RCC 7860 (cell line): ENCODE measurements at places on chromosomes 5 and 9.

DNA sequence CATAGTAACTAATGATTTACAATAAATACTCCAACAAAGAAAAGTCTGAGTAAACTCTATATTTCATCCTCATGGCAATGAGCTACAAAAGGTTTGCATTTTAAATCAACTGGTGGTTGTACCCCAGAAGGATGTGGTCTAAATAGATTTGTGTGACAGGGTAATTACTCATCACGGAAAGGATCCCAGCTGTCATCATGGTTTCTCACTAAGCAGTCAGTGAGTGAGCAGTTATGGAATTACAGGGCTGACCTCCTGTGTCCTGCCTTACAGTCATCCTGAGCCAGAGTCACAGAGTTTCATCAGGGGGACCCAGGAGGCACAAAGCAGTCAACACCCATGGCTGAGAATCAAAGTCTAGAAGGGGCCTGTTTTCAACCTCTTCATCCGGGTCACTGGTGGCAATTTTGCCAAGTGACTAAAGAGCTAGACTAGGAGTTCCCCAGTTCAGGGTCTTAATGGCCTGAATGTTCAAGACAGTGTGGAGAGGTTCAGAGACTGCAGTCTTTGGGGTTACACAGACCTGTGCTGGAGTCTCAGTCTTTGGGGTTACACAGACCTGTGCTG lies 210.7 kb upstream of the SLC24A2 start:
- DNase-seq: peak; percentile 97

DNA sequence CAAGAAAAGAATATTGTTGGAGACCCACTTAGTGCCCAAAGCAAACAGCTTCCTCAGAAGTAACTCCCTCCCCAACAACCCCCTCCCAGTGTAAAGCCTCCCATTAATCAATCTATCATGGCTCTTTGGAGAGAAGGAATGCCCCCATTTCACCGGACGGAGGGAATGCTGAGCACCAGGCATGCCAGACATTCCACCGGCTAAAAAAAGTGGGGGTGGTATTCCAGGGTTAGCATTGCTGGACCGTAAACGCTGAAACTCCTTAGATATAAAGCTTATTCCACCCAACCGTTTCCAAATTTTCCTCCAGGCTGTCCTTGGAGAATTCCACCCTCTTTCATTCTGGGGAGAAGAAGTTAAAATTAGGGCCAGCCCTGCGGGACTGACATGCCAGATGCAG lies 363 bp upstream of the MAMDC2 start:
- DNase-seq: peak; percentile 64

- DNase-seq: no peak
Observed at GRCh38 chr5:35816881-35817521, 39.7 kb upstream of the IL7R start.

- no peak for DNase-seq
Observed at GRCh38 chr9:31587146-31587545, 797.3 kb upstream of the ACO1 start.

DNA sequence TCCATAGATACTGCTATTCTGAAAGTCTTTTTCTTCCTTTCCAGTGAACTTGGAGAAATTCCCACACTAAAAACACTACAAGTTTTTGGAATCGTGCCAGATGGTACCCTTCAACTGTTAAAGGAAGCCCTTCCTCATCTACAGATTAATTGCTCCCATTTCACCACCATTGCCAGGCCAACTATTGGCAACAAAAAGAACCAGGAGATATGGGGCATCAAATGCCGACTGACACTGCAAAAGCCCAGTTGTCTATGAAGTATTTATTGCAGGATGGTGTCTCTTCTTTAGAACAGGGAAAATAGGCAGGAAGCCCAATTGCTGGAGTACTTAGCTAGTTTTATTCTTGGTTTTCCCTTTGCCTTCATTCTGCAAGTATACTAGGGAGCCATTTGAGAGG lies 29.9 kb downstream of the SKP2 start:
- DNase-seq: no peak

GRCh38 chr9:99720455-99721050 lies 101.1 kb upstream of the NR4A3 start:
- DNase-seq: no peak

- DNase-seq: peak; percentile 98
Observed at GRCh38 chr5:158384535-158385481, 525.9 kb upstream of the CLINT1 start.

GRCh38 chr5:155455791-155456514 lies 442.4 kb downstream of the KIF4B start:
- DNase-seq: no peak

DNA sequence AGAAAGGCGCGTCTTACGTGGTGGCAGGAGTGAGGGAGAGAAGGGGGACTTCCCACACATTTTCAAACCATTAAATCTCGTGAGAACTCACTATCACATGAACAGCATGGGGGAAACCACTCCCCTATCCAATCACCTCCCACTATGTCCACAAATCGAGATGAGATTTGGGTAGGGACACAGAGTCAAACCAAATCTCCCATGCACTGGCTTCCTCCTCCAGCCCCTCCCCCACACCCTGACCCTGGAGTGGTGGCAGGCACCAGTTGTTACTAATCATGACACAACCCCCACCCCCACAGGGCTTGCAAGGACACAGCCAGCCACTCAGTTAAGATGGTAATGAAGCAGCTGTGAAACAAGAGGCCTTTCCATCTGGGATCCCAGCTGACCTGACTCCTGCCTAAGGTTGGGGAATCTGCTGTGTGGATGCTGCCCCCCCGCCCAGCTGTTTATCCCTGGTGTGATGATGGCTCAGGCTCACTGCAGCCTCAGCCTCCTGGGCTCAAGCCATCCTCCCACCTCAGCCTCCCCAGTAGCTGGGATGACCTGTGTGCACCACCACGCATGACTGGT lies 57.1 kb upstream of the FUBP3 start:
- no peak for DNase-seq

DNA sequence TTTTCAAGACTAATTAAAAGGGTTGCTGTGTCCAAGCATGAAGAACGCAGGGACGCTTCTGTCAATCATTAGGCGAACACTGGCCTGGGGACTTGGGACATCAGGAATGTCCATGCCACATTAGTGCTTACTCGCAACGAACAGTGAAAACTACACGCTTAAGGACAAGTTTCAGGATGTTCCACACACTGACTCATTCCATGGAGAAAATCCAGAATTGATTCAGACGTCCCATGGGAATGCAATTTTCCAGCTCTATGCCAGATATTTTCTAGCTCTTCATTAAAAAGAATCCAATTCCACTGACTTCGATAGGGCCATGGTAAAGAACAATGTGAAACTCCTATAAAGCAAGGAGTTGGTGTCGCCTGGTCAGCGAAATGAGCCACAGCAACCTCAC lies 98.2 kb downstream of the CAMSAP1 start:
- DNase-seq: no peak

DNA sequence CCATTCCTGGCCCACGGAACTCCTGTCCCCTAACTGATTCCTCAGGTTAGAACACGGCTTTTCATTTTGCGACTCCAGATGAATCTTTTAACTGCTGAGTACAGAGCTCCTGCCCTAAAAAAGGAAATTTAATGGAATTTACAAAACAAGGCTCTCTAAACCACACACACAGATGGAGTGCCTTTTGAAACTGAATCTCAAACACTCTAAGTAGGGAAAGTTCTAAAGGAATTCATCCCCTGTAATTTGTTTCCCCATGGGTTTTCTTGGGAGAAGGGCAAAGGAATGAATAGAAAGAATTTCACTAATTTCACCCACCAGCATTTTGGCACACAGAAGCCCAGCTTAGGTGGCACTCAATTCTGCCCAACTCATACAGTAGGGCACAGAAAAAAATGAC lies 106.5 kb downstream of the THBS4 start:
- no peak for DNase-seq

DNA sequence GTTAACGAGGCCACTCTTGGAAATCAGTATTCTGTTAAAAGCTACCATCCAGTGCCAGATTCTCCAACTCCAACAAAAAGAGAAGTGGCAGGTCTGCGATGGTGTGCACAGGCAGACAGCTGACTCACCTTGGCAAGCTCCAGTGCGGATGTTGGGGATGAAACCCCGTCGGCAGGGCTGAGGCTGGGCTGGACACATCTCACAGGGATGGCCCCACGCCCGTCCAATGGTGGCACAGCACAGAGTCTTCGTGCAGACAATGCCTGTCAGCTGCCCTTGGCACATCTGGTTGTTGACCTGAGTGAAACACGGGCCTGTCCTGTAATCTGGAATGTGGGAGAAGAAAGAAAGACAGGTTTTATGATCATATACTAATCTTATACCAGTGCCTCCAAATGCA lies 73.4 kb downstream of the FBN2 start:
- no peak for DNase-seq

DNA sequence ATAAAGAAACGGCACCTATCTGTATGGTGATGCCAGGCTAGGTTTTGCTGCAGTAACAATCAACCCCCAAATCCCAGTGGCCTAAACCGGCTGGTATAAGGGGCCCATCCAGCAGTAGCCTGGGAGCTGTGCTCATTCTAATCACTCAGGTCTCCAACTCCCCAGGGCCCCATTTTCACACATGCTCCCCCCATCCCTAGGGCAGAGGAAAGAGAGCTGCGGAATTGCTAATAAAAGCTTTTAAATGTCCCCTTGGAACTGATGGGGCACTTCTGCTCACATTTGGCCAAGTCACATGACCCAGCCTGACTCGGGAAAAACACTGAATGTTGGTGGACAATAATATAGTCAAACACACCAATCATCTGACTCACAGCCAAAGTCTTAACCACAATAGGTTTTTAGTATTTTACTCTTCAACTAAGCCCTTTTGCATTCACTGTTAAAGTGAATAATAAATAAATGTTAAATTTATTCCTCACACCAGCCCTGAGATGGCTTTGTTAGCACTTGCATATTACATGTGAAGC lies 1.6 kb downstream of the FBLL1 start:
- no peak for DNase-seq

- no peak for DNase-seq
Observed at GRCh38 chr5:66540078-66540477, 56.1 kb upstream of the MAST4 start.

GRCh38 chr5:145056800-145057199 lies 778.3 kb downstream of the PRELID2 start:
- DNase-seq: peak; percentile 14
